Activated CD4-positive, alpha-beta T cell treated with anti-CD3 and anti-CD28 coated beads, Interleukin-2, amount 10 ng/mL, durations not matched to agents 7 days and 5 days (primary cell): ENCODE measurements at places on chromosomes 1 and 21.

GRCh38 chr1:147266381-147266780 lies 23.9 kb downstream of the CHD1L start:
- no peak for DNase-seq

DNA sequence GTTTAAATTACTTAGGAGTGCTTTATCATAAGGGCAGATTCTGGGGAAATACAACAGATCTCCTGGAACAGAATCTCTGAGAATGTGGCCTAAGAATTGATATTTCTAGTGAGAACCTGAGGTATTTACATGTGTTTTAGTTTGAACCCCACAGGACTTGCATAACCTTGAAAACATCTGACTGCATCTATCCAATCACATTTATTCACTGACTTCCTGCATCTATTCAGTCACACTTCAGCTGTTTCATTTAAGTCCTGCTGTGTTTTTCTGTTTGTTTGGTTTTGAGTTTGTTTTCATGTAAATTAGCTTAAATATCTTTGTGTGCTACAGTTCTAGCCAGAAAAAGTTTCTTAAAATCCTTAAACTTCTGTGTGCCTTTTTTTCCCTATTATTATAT lies 1260.7 kb downstream of the PLA2G4A start:
- no peak for DNase-seq

DNA sequence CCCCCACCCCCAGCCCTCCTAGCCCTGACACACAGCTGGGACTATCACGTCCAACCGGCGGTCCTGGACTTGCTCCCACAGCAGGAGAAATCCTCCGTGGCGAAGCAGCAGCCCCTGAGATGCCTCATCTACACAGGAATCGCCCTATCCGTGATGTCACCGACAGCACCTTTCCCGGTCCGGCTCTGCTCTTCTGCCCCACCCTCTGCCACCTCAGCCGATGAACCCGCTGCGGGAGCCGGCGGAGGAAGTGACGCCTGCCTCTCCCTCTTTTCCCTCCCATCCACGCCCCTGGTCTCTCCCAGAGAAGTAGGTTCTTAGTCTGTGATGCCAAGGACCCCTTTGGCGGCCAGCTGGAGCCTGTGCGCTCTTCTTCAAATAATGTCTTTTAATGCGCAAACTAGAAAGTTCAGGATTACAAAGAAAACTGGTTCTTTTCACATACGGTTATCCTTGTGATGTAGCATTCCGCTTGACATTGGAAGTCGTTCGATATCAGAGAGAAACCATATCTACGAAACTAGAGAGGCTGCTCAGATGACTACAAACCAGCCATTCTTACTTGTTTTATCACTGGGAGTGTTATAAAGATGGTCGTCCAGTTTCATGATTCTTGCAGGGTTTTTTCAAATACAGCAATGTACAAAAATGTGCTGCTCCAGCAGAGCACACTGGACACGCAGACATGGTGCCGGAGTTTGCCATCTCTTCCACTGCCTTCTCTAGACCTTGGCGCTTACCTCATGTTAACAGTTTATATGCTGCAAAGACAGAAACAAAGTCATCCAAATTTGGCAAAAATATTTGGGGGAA lies 120.3 kb downstream of the PPIAL4G start:
- peak; percentile 35 for DNase-seq

GRCh38 chr1:178945763-178946266 lies 74.9 kb upstream of the ANGPTL1 start:
- no peak for DNase-seq

DNA sequence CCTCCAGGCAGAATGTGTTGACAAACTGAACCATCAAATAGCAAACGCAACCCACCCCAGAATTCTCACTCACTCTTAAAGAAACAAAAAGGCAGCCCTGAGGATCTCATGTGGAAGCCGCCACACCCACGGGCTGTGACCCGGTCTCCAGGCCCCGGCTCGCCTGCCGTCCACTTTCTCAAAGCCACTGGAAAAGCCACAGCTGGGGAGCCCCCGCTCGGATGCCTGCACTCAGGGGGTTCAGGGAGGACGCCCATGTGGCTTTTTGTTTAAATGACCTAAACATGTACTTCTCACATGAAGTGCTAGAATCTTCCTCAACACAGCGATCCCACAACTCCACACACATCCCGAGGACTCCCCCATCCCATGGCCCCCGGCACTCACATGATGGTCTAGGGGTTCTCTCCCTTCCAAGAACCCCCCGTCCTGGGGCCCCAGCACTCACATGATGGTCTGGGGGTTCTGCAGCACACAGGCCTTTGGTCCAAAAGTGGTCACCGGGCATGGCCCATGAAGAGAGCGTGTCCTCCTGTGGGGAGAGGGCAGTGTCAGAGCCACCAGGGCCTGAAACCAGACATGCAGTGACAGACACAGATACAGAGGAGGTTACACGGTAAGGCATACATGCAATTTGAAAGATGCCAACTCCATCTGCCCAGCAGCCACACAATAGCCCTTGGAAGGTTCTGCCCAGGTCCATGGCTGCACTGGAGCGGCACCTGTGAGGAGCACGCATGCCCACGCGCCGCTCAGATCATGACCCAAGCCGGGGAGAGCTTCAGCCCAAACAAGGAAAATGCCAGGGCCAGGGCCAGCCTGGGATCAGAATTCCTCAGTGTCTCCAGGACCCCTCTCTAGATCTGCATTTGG lies 16.5 kb downstream of the NADK start:
- DNase-seq: no peak

- no peak for DNase-seq
Measured at GRCh38 chr1:175225805-175226129, 33.2 kb upstream of the KIAA0040 start.

DNA sequence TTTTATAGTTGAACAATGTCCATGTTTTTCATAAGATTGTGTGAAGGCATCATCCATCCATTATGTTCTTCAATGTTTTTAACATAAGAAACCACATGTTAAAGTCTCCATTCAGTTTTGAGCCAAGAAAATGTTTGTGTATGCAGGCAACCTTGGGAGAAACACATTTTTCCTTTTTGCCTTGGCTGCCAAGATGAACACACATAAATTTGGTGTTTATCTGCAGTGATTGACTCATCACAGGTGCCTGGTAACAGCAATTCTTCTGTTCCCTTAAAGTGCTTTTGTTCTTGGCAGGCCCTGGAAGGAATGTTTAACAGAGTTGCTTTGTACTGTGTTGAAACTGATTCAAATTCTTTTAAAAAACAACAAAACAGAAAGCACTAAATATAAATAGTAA lies 709.9 kb upstream of the ADGRL4 start:
- DNase-seq: no peak

- DNase-seq: no peak
Measured at GRCh38 chr1:32398401-32398800, 4.2 kb upstream of the BSDC1 start.

- DNase-seq: no peak
Measured at GRCh38 chr21:26798856-26799751, 46.1 kb downstream of the ADAMTS1 start.

DNA sequence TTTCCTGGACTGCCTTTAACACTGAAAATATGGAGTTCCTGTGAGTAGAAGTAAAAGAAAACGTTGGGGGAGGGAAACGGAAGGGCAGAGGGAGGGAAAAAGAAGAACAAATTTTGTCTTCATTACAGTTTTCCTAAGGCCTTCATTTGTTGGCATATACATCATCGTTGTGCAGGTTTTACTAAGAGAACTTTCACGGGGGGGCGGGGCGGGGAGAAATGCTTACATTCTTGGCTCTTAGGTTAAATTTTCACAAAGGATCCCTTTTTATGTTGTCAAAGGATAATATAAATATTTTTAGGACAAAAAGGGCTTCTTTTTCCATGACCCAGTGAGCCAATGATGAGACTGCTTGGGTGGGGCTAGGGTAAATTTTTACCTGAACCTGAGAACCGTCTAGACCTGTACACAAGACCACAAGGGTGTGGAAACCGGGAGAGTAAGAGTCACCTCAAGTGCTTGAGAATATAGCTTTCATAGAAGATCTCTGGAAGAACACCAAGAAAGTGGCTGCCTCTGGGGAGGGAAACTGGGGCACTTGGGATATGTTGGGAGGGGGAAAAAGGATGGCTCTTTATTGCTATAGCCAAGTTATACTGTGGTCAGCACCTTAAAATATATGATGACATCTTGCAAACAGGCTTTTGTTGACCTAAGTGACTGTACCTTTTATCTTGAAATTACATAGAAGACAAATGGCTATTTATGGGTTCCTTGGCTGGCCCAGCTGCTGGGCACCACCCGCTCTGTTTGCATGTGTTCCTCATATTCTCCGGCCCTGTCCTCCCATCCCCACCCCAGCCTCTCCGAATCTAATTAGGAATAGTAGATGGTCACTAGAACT lies 2.0 kb upstream of the UTP25 start:
- DNase-seq: no peak

DNA sequence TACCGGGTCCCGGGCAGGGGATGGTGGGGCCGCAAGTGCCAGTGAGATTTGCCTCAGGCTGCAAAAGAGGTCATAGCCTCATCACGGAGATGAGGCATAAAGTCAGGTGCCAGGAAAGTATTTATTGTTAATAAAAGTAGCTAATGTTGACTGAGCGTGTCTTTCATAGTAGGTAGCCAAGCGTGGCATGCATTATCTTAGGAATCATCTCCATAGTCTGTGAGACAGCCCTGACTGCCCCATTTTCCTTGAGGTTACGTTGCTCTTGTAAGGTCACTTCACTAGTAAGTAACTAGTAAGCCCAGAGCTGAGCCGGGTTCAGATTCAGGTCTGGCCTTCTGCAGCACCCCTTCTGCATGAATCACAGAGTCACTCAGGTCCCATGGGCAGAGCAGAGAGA lies 174.2 kb downstream of the CAMTA1 start:
- no peak for DNase-seq

GRCh38 chr1:243433737-243434370 lies 178.0 kb downstream of the SDCCAG8 start:
- DNase-seq: no peak

DNA sequence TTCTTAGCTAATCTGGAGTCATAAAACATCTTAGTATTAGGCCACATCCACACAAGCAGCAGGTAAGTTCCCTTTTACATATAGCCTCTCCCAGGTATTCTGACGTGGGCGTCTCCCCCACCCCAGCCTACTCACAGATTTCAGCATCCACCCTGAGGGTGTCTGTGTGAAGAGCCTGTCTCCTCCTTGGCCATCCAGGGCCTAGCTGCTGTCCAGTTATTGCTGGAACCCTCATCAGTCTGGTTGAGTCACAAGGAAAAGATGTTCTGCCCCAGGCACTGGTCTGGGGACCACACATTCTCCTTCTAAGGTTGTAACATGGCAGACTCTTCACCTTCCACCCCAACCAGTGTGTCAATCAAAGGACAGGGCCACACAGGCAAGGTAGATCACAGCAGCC lies 57.6 kb downstream of the ETS2 start:
- no peak for DNase-seq

- DNase-seq: no peak
Measured at GRCh38 chr1:8006037-8006963, 19.8 kb downstream of the ERRFI1 start.

GRCh38 chr1:150142083-150142482 lies 7.6 kb upstream of the PLEKHO1 start:
- DNase-seq: no peak

DNA sequence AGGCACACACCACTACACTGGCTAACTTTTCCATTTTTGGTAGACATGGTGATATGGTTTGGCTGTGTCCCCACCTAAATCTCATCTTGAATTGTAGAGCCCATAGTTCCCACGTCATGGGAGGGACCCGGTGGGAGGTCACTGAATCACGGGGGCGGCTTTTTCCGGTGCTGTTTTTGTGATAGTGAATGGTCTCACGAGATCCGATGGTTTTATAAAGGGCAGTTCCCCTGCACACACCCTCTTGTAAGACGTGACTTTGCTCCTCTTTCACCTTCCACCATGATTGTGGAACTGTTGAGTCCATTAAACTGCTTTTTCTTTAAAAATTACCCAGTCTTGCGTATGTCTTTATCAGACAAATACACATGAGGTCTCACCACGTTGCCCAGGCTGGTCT lies 1.3 kb upstream of the FTCD start:
- no peak for DNase-seq

GRCh38 chr1:34785231-34785874 lies 4.3 kb downstream of the GJB3 start:
- DNase-seq: no peak

DNA sequence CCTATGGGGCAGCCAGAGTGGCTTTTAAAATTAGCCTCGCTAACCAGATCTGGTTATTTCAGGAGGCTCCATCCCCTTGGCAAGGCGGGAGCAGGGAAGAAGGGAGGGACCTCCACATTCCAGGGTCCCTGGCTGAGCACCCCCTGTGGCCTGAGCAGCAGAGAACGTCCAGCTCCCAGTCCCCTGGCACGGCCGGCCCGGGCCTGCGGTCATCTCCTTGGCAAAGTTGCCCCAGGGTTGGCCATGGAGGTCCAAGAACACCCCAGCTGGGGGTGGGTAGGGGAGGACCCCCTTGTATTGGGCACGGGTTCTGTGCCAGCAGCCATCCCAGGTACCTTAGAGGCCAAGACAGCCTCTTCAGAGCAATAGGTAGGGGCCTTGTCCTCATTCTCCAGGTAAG lies 75.9 kb downstream of the RAP1GAP start:
- no peak for DNase-seq

- DNase-seq: no peak
Measured at GRCh38 chr1:228429698-228430097, 13.0 kb upstream of the TRIM17 start.

DNA sequence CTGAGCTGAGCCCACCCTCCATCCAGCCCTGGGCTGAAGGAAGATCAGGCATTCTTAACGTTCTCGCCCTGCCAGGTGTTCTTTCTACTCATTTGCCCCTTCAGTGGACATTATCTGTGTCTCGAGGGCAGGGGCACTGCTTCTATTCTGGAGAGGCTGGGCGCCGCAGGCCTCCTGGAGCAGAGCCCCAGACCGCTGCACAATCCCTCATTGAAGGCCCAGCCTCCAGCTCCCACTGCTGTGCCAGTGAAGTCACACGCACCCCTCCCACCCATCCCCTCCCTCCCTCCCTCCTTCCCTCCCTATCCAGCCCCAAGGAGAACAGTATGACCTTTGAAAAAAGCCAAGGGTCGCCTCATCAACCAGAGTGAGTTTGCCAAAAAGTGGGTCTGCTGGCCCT lies 76.7 kb downstream of the NFASC start:
- no peak for DNase-seq

GRCh38 chr1:17764591-17764990 lies 9.5 kb downstream of the ACTL8 start:
- no peak for DNase-seq

DNA sequence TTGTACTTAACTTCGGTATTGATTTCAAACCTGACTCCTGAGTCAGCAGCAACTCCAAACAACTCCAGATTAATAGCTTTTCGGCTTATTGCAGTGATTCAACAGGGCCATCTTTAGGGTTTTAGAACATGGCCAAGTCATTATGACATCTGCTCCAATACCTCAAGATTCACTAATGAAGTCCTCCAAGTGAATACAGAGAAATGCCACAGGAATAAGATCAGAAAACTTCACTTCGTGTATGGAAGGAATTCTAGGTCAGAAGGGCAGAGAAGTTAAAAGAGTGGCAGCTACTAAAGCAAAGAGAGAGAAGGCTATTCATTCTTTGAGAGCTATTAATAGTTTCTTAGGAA lies 7.6 kb upstream of the C1orf116 start:
- no peak for DNase-seq

GRCh38 chr1:154866257-154867063 lies 3.6 kb downstream of the KCNN3 start:
- DNase-seq: no peak

- DNase-seq: no peak
Measured at GRCh38 chr1:7524341-7525337, 246.5 kb upstream of the VAMP3 start.
